MCF 10A (cell line): ENCODE measurements at places on chromosomes 13 and 19. TPM values are rescaled to one million over a fixed set of nuclear protein-coding genes. Genes with fewer than 3 reads are reported as not detected.
A peak's percentile ranks its signal among the peaks of the same experiment; 100 is the strongest.

DNA sequence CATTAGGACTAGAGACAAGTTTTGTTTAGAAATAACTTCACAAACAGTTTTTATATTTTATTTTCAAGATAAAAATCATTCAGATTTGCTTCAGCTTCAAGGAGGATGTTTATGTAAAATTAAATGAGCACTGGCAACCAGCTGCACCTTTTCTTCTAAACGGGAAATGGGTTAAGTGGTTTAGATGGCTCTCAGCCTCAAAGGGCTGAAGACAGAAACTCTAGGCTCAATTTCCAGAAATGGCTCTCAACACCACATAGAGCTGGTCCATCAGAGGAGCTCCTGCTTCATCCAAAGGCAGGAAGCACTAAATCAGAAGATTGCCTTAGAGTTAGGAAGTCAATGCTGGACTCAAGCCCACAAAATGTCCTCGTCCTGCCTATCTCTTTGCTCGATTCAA is 74.7 kb downstream of the ZNF429 start:
- DNase-seq = no peak
- H3K27me3 ChIP-seq = no peaks in the 10 kb centered on the region
- H3K4me1 ChIP-seq = no peaks in the 10 kb centered on the region
- no peak overlapping the region for H3K4me3 ChIP-seq
- no peaks in the 10 kb centered on the region for H3K36me3 ChIP-seq
- no peak overlapping the region for H3K27ac ChIP-seq

Gene PCDH17
- total RNA-seq = not detected in 2 replicates

DNA sequence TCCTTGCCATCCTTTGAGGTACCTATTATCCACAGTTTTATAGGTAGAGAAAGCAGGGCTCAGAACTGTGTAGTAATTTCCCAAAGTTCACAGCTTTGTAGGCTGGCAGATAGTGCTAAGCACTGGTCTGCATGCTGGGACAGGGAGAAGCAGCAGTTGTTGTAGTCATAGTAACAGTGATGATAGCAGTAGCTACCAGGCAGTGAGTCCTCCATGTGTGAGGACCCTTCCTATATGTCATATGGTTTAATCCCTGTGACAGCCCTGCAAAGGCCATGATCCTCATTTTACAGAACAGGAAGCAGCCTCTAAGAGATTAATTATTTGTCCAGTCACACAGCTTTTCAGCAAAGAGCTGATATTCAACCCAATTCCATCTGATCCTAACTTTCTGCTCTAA is 21.0 kb downstream of the SERP2 start:
- H3K36me3 ChIP-seq = no peaks in the 10 kb centered on the region
- H3K4me1 ChIP-seq = peaks cover 11% of the 10 kb centered on the region
- H3K27me3 ChIP-seq = no peaks in the 10 kb centered on the region
- H3K27ac ChIP-seq = no peak overlapping the region

Gene ANGPTL8
- total RNA-seq = not detected in 2 replicates

DNA sequence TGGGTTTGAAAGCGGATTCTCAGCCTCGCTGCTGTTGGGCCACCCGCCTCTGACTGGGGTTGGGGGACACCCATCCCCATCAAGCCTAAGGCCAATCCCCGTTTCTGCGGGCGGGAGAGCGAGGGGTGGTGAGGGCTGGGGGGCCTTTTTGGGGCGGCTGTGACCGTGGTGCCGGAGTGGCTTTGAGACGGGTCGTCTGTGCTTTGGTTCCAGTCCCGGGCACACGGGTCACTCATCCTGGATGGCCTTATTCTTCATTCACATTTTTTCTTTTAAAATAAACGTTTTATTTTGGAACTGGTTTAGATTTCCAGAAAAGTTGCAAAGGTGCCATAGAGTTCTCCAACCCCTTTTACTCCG is 1.6 kb downstream of the ZNRF4 start:
- H3K27ac ChIP-seq = no peak overlapping the region
- H3K36me3 ChIP-seq = no peaks in the 10 kb centered on the region
- DNase-seq = no peak
- H3K4me3 ChIP-seq = no peak overlapping the region
- peaks cover 10% of the 10 kb centered on the region for H3K27me3 ChIP-seq
- H3K4me1 ChIP-seq = no peaks in the 10 kb centered on the region

DNA sequence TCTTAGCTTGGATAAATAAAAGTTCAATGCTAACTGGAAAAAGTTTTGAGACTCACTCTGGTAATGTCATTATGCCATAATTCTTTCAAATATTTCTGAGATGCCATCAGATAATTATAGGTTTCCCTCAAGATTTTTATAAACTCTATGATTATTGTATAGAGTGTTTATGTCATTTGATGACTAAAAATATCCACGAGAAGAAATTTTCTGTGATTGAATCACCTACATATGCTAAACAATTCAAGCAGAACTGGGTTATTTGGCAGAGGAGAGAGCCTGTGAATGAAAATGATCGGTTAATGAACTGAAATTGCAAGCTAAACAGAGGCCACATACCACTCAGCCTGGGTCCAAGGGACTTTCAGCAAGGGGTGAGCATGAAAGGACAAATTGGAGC is 92.6 kb upstream of the TSC22D1 start:
- no peak overlapping the region for H3K27ac ChIP-seq
- peaks cover 6% of the 10 kb centered on the region for H3K36me3 ChIP-seq
- H3K27me3 ChIP-seq = no peaks in the 10 kb centered on the region

- peaks cover 16% of the 10 kb centered on the region for H3K27me3 ChIP-seq
- H3K4me1 ChIP-seq = no peaks in the 10 kb centered on the region
- no peak overlapping the region for H3K27ac ChIP-seq
- no peak overlapping the region for H3K4me3 ChIP-seq
- no peaks in the 10 kb centered on the region for H3K36me3 ChIP-seq
Measured at GRCh38 chr19:29625186-29625651, 19.1 kb downstream of the POP4 start.

DNA sequence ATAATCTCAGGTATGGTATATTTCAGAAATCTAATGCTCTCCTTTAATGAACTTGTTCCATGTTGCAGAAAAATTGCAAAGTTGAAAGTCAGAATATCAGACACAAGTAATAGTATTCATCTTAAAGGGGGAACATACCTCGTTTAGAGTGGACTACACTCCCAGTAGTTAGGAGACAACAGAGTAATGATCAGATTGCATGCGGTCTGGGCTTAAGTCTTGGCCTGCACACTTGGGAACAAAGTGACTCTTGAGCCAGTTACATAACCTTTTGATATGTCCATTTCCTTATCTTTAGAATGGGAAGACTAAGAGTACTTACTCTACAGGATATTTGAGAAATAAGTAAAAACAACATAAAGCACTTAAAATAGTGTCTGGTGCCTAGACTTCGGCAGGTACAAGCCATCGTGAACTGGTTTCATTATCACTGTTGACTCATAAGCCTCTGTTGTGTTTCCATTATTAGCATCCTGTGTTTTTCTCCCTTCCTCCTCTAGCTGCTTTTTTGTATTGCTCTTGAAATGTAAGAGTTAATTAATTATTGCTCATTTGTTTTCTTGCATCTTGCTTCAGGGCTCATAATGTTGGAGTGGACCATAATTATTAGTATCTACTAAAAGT is 53.0 kb downstream of the DPY19L3 start:
- no peaks in the 10 kb centered on the region for H3K4me1 ChIP-seq
- peaks cover 30% of the 10 kb centered on the region for H3K36me3 ChIP-seq
- H3K4me3 ChIP-seq = no peak overlapping the region
- DNase-seq = no peak
- H3K27ac ChIP-seq = no peak overlapping the region

GRCh38 chr19:45428384-45429231 is 4.9 kb upstream of the ERCC1 start:
- peaks cover 10% of the 10 kb centered on the region for H3K4me1 ChIP-seq
- H3K4me3 ChIP-seq = peak overlapping the region; percentile 68
- H3K36me3 ChIP-seq = no peaks in the 10 kb centered on the region

Gene SIGLEC7
- not detected in 2 replicates for total RNA-seq

DNA sequence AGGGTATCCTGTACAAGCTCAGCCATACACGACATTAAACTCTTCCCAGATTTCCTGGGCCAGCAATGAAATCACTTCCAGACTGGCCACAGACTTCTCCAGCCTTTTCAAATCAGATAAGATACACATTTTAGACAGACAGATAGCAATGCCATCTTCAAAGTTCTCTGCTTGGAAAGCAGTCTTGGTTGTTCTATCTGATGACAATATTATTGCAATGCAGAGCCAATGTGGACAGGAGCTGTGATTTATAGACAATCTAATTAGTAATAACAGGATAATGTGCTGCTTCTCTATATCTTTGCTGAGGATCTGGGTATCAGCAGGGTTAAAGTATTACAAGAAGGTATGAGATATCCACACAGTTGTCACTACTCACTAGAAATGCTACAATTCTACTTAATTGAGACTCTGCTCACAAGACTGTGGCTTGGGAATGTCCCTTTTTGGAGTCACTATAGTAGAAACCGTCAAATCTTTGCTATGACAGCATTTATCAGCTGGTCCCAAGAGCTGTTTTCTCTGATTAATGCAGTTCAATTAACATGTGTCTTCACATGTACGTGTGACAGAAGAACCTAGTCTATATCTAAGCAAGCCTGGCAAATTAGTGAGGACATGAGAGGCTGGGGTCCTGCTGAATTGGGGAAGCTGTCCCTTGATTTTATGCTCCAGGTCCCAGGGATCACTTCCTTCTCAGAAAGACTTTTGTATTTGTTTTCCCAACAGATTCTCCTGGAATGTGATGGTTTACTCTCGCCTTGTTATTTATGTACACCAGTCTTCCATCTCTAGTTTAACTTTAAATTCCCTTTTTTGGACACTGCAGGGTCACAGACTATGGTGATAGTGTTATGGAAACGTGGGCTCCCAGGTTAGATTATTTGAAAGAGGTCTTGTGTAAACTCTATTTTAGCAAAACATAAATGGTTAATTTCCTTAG is 68.8 kb downstream of the COL4A1 start:
- H3K4me1 ChIP-seq = peaks cover 3% of the 10 kb centered on the region
- no peak for DNase-seq
- no peaks in the 10 kb centered on the region for H3K36me3 ChIP-seq
- no peaks in the 10 kb centered on the region for H3K27me3 ChIP-seq
